ENCODE measurements at places on chromosomes 4 and X.

- DNase-seq, result no peak
Observed at GRCh38 chrX:79719568-79720231, 294.9 kb upstream of the TBX22 start.

DNA sequence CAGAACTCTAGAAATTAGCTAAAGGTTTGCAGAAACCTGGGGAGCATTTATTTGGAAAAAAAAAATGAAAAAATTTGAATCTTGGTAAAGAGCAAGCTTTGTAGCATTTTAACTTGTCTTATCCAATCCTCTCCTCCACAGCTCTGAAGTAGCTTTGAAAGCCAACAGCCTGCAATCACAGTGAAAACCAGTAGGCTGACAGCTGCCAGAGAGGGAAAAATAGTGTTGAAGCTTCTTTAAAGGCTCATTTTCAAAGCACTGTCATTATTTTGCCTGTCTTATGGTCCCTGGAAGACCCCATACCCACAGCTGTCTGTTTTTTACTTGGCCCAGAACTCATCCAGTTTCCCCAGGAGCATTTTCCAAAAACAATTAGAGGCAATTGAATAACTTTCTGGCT is 230.8 kb upstream of the EDNRA start:
- no peak for DNase-seq

GRCh38 chr4:15361529-15361928 is 66.3 kb upstream of the C1QTNF7 start:
- DNase-seq, result no peak

GRCh38 chrX:154827194-154828015 is 7.1 kb downstream of the SMIM9 start:
- DNase-seq, result no peak

DNA sequence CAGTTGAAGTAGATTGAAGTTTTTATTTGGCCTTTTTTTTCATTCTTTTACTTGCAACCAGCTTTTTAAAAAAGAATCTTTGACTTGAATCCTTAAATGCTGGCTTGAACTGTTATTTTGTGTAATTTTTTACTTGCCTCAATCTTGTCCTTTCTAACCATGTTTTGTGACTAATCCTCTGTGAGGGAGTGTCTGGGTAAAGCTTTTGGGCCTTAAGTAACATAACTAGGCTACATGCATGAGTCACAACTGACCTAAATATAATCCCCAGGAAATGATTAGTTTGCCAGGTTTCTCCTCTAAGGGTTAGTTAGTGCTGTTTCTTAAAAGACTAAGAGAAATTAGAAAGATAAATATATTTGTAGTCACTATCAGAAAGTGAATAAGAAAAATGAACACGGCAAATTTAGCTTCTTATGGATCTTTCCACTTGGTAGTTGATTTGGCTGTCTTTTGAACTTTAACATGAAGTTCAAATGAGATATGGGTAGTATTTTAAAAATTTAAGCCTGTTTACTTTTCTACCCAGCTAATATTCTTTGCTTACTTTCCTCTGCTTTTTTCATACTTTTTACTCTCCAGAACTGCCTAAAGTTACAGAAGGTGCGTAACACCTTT is 13.0 kb downstream of the EXOC1 start:
- DNase-seq, result no peak

- no peak for DNase-seq
Observed at GRCh38 chr4:82739287-82740190, 59.1 kb downstream of the SCD5 start.

DNA sequence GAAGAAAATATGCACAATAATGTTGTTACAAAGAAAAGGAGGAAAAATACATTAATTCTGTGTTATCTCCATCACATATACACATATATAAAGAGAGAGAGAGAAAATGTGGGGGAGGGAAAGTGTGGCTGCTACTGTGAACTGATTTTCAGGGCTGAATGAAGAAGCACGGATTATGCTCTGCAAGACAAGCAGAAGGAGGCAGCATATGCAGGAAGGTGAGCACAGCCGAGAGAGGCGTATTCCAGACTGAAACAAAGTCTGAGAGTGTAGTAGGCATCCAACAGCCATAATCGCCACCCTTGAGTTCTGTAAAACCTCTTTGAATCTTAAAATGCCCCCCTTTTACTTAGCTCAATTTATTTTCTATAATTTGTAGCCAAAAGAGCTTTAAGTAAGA is 1081.8 kb upstream of the GRID2 start:
- DNase-seq, result no peak

DNA sequence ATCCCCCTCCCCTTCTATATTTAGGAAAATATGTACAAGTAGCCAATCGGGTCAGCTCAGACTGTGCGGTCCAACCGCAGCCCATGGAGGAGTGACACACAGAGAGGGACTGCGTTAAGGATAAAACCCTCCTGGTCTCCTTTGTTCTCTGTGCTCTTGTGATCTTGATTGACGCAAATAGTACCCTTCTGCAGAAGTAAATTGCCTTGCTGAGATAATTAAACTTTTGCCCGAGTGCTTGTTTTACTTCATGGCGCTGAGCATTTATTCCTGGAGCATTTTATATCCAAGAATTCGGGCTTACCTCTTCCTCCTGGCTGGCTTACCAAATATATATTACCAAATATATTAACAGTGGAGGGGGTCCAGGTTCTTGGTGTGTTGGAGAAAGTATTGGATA is 184.2 kb downstream of the STAG2 start:
- DNase-seq, result no peak

DNA sequence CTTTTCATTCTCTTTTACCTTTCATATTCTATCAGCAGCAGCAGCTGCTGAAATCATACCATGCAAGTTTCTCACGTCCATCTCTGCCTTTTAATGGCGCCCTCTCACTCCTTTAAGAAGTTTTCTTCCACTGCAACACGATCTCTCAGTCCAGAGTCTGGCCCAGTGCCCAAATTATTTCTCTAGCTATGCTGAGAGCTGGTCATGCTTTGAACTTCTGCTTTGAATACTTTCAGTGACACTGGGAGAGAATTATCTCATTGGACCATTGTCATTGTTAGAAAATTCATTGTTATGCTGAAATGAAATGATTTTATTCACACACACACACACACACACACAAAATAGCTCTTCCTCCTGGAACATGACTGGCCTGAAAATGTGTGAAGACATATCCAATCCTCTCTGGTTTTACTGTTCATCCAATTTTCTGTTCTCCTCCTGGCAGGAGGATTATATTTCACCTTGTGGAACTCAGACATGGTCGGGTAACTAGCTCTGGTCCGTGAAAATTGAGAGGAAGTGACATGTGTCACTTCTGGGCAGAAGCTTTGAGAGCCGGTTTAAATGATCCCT is 1.3 kb upstream of the PDHA1 start:
- no peak for DNase-seq

DNA sequence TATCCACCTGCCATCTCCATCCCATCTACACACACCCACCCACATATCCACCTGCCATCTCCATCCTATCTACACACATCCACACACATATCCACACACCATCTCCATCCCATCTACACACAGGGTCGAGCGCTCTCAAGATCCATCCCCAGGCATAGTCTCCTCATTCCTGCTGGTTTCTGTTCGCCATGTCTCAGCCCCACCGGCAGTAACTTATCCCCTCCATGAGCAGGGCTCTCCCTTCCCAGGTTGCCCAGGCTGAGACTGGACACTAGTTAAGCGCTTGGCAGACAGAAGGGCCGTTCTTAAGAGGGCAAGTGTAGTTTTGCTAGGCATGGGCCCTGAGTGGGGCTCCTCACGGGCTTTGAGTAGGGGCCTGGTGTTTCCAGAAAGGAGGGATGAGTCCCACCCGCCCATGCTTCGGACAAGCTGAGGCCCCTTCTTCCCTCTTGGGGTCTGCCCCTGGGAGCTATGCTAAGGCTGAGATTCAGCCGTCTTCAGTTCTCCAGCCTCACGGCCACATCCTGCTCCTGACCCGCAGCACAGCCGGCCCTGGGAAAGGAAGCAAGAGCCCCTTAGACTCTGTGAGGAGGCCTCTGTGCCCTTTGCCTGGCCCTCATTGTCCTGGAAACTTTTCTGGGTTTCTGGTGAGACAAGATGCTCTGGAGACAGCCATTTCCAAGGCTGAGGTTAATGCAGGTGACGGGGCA is 20.4 kb downstream of the TMEM271 start:
- DNase-seq, result no peak

DNA sequence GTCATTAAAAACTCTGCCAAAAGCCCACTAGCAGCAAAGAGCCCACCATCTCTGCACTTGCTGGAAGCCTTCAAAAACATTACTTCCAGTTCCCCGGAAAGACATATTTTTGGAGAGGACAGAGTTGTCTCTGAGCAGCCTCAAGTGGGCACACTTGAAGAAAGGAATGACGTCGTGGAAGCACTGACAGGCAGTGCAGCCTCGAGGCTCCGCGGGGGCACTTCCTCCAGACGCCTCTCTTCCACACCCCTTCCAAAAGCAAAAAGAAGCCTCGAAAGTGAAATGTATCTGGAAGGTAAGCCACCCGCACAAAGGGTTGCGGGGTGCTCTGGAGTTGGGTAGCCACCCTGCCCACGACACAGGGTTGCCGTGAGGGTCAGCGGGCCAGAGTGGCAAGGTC is 25.9 kb downstream of the OFD1 start:
- DNase-seq, result no peak

All from Right ventricle myocardium inferior (tissue), 1 donor.